ENCODE measurements at places on chromosomes 3 and 15.

DNA sequence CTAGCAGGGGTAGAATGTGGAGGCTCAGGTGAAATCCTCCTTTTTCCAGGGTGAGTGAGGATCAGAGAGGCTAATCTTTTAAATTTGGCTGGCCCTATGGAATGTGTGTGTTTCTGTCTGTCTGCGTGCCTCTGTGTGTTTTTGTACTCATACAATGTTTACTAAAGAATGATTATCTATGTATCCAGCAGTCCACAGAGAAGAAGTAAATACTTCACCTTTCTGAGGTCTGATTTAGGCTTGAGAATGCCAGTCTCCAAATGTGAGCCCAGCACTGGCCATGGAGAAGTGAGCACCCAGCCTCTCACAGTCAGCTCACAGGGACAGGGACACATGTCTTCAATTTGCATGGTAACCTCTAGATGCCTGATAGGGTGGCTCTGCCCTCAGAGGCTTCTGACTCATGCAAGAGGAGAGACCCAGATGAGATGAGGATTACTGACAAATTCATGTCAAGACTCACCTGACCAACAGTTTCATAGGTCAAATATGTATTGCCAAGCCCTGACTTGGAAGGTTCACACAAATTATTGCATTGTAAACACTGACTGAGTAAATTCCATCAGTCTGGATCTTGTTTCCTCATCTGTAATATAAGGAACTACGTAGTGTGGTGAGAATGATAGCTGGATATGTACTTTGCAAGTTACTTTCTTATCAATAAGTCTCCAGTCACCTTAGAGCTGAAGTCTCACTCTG lies 31.0 kb downstream of the ENTPD3 start:
- H3K4me1 ChIP-seq, result no peaks in the 10 kb centered on the region
- no peak overlapping the region for H3K27ac ChIP-seq
- H3K36me3 ChIP-seq, result peaks cover 6% of the 10 kb centered on the region
- H3K27me3 ChIP-seq, result no peaks in the 10 kb centered on the region
- DNase-seq, result no peak

DNA sequence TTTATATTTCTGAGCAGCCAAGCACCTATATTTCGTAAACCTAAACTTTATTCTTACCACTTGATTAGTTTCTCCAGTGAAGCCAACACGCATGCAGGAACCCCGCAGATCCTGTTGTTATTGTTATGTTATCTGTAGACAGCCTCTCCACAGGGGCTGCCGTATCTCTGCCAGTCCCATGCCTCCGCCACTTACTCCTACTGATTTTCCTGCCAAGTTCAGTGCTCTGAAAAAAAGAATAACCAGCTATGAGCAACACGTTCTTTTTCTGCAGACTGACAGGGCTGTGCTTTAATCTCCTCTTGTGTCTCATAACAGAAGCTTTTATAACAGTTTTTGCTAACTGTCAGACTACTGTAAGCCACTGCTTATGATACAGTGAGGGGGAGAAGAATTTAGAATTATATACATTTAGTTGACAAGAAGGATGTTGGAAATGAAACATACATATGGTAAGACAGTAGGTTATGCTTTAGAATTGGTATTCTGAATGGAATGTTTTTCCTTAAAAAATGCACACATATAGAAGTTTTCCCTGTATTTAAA lies 347.4 kb downstream of the SI start:
- no peaks in the 10 kb centered on the region for H3K27me3 ChIP-seq
- H3K36me3 ChIP-seq, result no peaks in the 10 kb centered on the region
- no peaks in the 10 kb centered on the region for H3K4me1 ChIP-seq

DNA sequence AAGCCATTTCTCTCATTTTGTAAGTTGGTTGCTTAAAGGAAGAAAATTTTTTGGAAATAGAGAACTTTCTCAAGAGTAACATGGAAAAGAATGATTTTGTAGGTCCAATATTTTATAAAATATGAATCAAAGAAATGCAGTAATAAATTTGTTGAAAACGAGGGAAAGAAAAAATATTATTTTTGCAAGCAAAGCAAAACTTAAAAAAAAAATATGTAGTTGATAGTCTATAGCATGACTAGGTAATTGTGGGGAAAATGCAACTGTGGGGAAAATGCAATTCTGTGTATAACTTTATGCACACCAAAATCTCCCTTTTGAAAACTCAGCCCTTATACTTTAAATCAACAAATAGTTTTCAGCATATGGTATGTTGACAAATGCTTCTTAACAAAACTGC lies 604.0 kb upstream of the AGTR1 start:
- no peaks in the 10 kb centered on the region for H3K27me3 ChIP-seq
- no peaks in the 10 kb centered on the region for H3K4me1 ChIP-seq
- DNase-seq, result no peak

- H3K4me3 ChIP-seq, result no peak overlapping the region
- no peak for DNase-seq
- H3K27me3 ChIP-seq, result no peaks in the 10 kb centered on the region
- H3K36me3 ChIP-seq, result no peaks in the 10 kb centered on the region
- H3K4me1 ChIP-seq, result no peaks in the 10 kb centered on the region
- no peak overlapping the region for H3K27ac ChIP-seq
These were observed 218.7 kb downstream of the KCNMB2 start for GRCh38 chr3:178754852-178755510.

DNA sequence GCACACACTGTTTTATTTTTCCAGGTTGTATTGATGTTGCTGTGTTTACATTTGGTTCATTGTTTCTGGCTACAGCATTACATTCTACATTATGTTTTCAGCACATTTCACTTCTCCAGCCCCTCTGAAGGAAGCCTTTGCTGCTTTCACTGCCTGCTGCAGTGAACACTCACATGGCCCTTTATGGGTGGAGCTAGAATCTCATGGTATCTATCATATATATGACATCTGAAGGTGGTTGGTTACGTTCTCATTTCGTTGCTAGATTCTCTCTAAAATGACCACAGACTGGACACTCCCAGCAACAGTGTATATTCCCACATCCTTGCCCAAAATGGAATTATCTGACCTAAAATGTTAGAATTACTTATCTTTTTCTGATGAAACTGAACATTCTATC lies 35.2 kb upstream of the CTDSPL start:
- H3K27me3 ChIP-seq, result no peaks in the 10 kb centered on the region
- H3K4me3 ChIP-seq, result no peak overlapping the region
- no peaks in the 10 kb centered on the region for H3K36me3 ChIP-seq
- no peak overlapping the region for H3K27ac ChIP-seq
- no peaks in the 10 kb centered on the region for H3K4me1 ChIP-seq

GRCh38 chr3:12041446-12042041 lies 37.4 kb downstream of the SYN2 start:
- H3K4me3 ChIP-seq, result no peak overlapping the region
- DNase-seq, result no peak
- H3K4me1 ChIP-seq, result no peaks in the 10 kb centered on the region
- H3K27me3 ChIP-seq, result peaks cover 20% of the 10 kb centered on the region
- no peaks in the 10 kb centered on the region for H3K36me3 ChIP-seq
- no peak overlapping the region for H3K27ac ChIP-seq

- DNase-seq, result no peak
- H3K36me3 ChIP-seq, result no peaks in the 10 kb centered on the region
- H3K4me1 ChIP-seq, result peaks cover 36% of the 10 kb centered on the region
These were observed 8.8 kb downstream of the TMEM40 start for GRCh38 chr3:12750223-12750622.

DNA sequence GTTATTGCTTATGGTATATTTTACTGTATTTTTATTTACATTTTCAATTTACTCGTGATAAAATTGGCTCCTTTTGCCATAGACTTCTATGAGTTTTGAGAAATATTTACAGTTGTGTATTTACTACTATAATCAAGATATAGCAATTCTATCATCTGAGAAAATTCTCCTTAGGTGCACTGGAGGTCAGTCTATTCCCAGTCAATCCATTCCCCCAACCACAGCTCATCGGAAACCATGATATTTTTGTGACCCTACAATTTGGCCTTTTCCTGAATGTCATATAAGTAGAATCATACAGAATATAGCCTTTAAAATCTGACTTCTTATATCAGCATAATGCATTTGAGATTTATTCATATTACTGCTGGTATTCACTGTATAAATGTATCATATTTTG lies 114.7 kb upstream of the LRTM1 start:
- H3K27me3 ChIP-seq, result no peaks in the 10 kb centered on the region
- no peaks in the 10 kb centered on the region for H3K36me3 ChIP-seq
- no peak overlapping the region for H3K4me3 ChIP-seq

DNA sequence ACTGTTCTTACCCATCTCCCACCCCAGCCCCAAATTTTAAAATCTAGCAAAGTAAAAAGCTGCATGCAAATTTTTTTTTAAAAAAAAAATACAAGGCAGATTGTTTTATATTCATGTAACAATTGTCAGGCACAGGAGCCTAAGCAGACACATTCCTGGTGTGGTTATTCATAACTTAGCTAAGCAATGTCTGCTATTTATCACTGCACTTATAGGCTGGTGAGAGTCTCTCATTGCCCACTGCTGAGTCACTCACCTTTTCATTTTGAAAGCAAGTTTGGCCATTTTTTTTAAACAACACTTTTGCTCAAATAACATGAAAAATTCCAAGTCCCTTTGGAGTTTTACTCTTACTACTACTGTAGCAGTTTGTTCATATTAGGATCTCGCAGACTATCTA lies 413.9 kb downstream of the RBMS3 start:
- no peaks in the 10 kb centered on the region for H3K36me3 ChIP-seq
- H3K27ac ChIP-seq, result no peak overlapping the region
- DNase-seq, result no peak
- H3K4me3 ChIP-seq, result no peak overlapping the region

DNA sequence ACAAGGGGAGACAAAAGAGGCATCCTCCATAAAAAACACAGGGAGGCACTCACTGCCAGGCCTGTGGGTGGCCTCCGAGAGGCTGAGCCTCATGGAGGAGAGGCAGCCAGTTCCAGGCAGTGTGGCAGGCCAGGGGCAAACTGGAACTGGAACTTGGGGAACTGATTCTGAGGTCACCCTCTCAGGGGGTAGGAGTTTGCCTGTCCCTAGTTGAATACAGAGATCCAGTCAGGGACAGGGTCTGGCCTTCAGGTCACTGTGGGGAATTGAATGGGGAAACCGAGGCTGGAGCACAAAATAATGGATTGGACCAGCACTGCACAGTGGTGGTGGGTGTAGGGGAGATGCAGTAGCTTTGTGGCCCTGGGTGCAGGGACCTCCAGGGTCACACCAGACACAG lies 58.7 kb downstream of the TPRA1 start:
- no peak overlapping the region for H3K27ac ChIP-seq
- no peaks in the 10 kb centered on the region for H3K36me3 ChIP-seq
- H3K4me3 ChIP-seq, result no peak overlapping the region
- H3K27me3 ChIP-seq, result peaks cover 12% of the 10 kb centered on the region
- peaks cover 7% of the 10 kb centered on the region for H3K4me1 ChIP-seq
- no peak for DNase-seq

- H3K27me3 ChIP-seq, result no peaks in the 10 kb centered on the region
- H3K4me1 ChIP-seq, result peaks cover 36% of the 10 kb centered on the region
- H3K27ac ChIP-seq, result peak overlapping the region; percentile 26
- peaks cover 22% of the 10 kb centered on the region for H3K36me3 ChIP-seq
These were observed 8.5 kb upstream of the ILDR1 start for GRCh38 chr3:122030381-122031122.

- no peaks in the 10 kb centered on the region for H3K4me1 ChIP-seq
- H3K4me3 ChIP-seq, result no peak overlapping the region
- H3K36me3 ChIP-seq, result no peaks in the 10 kb centered on the region
- H3K27me3 ChIP-seq, result no peaks in the 10 kb centered on the region
These were observed 946.0 kb downstream of the IGSF11 start for GRCh38 chr3:118088696-118089095.

DNA sequence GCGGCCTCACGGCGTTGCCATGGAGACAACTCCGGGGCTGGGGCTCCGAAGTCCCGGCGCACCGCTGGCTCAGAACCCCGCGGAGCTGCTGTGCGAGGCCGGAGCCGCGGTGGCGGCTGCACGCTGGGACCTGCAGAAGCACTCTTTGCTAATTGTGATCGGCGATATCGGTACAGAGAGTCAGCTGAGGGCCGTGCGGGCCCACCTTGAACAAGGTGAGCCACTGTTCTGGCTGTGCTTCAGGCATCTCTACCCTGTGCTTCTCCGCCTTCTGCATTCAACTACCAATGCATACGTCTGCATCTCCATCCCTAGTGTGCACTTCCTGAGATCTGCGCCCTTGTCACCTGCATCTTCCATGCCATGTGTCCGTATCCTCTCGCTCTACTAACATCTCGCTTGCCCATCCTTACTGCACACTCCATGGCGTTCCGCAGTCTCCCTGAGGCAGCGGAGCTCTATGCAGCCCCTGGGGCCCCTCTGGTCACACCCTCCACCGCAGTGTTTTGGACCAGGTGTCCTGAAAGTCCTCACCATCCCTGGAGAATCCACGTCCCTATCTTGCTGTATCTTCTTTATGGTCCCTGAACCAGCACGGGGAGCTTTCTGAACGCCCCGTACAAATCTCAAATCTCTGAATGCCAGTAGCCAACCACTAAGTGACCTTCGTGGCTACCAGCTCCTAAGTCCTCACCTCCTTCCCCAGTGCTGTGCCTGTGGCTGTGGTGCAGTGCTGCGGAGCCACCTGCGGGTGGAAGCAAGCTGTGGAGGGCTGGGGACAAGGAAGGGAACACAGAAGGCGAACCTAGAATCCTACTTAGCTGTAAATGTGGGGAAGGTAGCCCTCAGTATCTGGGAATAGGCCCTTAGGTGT lies 6.2 kb upstream of the MAP1A start:
- H3K36me3 ChIP-seq, result no peaks in the 10 kb centered on the region
- H3K4me3 ChIP-seq, result peak overlapping the region; percentile 97
- DNase-seq, result no peak
- peak overlapping the region; percentile 1 for H3K27ac ChIP-seq
- H3K27me3 ChIP-seq, result peaks cover 15% of the 10 kb centered on the region
- H3K4me1 ChIP-seq, result peaks cover 38% of the 10 kb centered on the region

GRCh38 chr3:5079761-5080160 lies 42.3 kb upstream of the ARL8B start:
- no peak for DNase-seq
- peaks cover 7% of the 10 kb centered on the region for H3K4me1 ChIP-seq
- peaks cover 32% of the 10 kb centered on the region for H3K27me3 ChIP-seq

DNA sequence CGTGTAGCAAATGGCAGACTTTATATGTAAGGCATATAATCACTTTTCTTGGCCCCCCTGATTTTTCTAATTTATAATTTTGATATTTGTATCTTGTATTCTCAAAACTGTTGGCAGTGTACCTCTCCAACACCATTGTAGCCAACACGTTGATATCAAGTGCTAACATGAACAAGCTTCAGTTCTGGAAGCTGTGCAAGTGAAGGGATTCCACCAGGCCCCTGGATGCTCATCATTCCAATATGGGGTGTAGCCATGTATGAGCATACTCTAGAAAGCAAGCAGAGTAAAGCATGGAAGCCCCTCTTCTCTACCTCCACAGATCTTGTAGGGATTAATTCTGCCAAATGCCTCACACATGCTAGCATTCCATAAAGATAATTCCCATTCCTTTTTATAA lies 211.3 kb downstream of the MYRIP start:
- H3K4me3 ChIP-seq, result no peak overlapping the region
- peaks cover 21% of the 10 kb centered on the region for H3K27me3 ChIP-seq
- no peaks in the 10 kb centered on the region for H3K4me1 ChIP-seq

- H3K4me3 ChIP-seq, result no peak overlapping the region
- H3K36me3 ChIP-seq, result no peaks in the 10 kb centered on the region
- no peaks in the 10 kb centered on the region for H3K4me1 ChIP-seq
- DNase-seq, result no peak
These were observed 40.4 kb downstream of the MUC20 start for GRCh38 chr3:195761123-195761566.

GRCh38 chr3:157104928-157105652 lies 54.9 kb downstream of the CCNL1 start:
- no peaks in the 10 kb centered on the region for H3K27me3 ChIP-seq
- peaks cover 13% of the 10 kb centered on the region for H3K4me1 ChIP-seq
- no peaks in the 10 kb centered on the region for H3K36me3 ChIP-seq
- no peak for DNase-seq
- H3K4me3 ChIP-seq, result no peak overlapping the region
- peak overlapping the region; percentile 37 for H3K27ac ChIP-seq

GRCh38 chr3:150449169-150449721 lies 41.1 kb downstream of the TSC22D2 start:
- no peaks in the 10 kb centered on the region for H3K27me3 ChIP-seq
- no peak overlapping the region for H3K4me3 ChIP-seq
- no peak overlapping the region for H3K27ac ChIP-seq
- H3K36me3 ChIP-seq, result peaks cover 14% of the 10 kb centered on the region
- peaks cover 18% of the 10 kb centered on the region for H3K4me1 ChIP-seq
- no peak for DNase-seq

All from stimulated activated naive B cell treated with anti-CD40 and anti-IgM and Interleukin-4, amounts not matched to agents 10 μg/mL and 1 μg/mL and 100 μg/mL, for 72 hours (primary cell).